ENCODE measurements at places on chromosomes 4 and X.

GRCh38 chr4:176320340-176320975, 692 bp downstream of the SPCS3 start:
- peak; percentile 86 for DNase-seq

DNA sequence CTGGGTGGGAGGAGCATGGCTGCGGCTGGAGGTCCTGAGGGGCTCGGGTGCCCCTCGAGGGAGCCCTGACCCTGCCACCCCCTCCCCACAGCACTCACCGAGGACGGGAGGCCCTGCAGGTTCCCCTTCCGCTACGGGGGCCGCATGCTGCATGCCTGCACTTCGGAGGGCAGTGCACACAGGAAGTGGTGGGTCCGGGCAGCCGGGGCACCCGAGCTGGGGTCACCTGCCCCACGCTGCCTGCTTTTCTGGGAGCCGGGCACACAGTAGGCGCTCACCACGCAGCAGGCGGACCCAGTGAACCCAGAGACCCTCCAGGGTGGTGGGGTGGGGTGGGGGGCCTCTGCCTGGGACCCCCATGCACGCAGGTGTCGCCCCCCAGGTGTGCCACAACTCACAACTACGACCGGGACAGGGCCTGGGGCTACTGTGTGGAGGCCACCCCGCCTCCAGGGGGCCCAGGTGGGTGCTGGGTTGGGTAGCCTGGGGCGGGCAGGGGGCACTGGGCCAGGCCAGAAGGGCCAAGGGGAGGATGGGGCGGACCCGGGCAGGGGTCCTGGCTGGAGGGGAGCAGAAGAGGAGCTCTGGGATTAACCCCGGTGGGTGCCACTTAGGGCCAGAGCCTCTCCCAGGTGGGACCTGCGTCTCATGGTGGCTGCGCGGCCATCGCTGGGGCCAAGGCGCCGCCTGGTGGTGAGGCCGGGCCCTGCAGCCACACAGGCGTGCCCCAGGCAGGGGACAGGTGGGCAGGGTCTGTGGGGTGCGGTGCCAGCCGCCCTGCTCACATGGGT, 1.4 kb downstream of the HGFAC start:
- peak; percentile 48 for DNase-seq

- no peak for DNase-seq
Measured at GRCh38 chr4:65508168-65508567, 162.1 kb downstream of the EPHA5 start.

GRCh38 chr4:4386296-4386735, 586 bp upstream of the NSG1 start:
- DNase-seq, result peak; percentile 25

GRCh38 chrX:71366674-71367256, 608 bp downstream of the TAF1 start:
- peak; percentile 27 for DNase-seq

DNA sequence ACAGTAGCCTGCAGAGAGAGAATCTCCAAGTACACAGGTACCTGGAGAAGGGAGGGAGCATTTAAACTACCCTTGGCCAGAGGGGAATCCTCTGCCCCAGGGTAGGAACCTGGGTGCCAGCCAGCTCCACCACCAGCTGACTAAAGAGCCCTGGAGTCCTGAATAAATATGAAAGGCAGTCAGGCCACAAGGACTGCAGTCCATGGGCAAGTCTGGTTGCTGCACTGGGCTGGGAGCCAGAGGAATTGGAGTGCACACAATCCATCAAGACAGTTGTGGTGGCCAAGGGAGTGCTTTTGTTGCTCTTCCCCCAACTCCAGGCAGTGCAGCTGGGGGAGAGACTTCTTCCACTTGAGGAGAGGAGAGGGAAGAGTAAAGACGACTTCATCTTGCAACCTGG, 172.5 kb downstream of the HNRNPD start:
- DNase-seq, result no peak

- no peak for DNase-seq
Measured at GRCh38 chr4:20176881-20177280, 74.8 kb upstream of the SLIT2 start.

DNA sequence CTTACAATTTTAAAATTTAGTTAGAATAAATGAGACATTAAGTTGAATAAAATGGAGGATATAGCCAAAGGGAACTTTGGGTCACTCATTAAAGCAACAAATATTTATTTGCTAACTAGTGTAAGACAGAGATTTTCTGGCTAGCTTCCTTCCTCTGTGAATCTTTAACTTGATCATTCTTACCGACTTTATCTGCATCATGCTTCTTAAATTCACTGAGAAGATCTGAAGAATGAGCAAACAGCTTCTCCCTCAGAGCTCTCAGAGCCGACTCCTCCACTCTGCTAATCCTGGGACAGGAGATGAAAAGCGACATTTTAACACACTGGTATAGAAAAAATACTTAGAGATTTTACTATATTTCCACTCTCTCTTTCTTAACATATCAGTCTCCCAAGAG, 35.1 kb downstream of the PPEF2 start:
- DNase-seq, result no peak

DNA sequence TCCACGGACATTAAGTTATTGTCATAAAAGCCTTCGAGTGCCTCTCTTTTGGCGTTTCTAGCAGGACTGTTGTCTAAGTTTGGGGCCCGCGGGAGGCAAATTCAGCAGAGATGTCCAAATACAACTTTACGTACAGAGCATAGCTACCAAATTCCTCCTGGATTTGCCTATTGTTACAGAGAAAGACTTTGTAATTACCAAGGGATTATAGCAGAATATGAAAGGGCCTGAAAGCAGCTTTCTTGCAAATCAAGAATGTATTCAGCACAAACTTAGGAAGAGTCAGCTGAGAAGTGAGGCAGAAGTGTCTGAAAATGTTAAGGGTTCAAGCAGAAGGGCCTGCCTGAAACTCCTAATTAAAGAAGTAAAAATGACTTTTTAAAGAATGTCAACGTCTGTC, 1053.5 kb upstream of the TENM3 start:
- no peak for DNase-seq

DNA sequence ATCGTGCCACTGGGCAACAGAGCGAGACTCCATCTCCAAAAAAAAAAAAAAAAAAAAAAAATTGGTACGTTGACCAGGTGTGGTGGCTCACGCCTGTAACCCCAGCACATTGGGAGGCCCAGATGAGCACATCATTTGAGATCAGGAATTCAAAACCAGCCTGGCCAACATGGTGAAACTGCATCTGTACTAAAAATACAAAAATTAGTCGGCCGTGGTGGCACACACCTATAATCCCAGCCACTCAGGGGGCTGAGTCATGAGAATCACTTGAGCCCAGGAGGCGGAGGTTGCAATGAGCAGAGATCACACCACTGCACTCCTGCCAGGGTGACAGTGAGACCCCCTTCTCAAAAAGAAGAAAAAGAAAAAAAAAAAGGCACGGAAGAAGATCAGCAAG, 24.5 kb downstream of the RBMX start:
- no peak for DNase-seq

DNA sequence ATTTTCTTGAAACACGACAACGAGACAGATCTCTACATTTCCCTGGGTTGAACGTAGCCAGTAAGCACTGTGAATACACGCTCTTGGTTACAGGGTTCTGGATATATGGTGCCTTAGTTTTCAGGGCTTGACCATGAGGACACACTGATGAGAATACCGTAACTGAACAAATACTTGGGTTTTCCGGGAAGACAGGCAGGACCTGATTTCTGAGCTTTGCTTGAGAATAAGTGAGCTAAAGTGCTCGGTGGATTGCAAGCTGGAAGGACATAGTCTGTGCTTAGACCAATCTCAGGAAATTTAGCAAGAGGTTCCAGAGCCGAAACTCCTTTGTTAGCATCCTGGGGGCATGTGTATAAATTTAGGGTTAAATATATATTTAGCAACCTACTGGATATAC, 876 bp upstream of the TACR3 start:
- no peak for DNase-seq

DNA sequence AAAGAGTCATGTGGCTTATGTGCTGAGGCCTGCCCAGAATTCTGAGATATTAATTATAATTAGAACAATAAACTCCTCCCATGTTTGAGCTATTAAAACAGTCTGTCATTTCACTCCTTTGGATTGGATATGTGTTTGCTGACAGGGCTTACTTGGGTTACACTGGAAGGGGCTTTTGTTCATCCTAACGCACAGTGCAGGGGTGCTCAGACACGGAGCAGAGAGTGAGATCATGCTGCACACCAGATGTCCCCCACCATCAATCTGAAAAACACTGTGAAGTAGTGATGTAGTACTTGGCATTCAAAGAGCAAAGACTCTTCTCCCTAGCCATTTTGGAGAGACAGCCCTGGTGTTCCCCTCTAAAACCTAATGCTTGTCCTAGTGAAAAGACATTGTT, 24.1 kb upstream of the SMIM10L2A start:
- no peak for DNase-seq

GRCh38 chr4:148094149-148094548, 348.1 kb downstream of the NR3C2 start:
- DNase-seq, result no peak

DNA sequence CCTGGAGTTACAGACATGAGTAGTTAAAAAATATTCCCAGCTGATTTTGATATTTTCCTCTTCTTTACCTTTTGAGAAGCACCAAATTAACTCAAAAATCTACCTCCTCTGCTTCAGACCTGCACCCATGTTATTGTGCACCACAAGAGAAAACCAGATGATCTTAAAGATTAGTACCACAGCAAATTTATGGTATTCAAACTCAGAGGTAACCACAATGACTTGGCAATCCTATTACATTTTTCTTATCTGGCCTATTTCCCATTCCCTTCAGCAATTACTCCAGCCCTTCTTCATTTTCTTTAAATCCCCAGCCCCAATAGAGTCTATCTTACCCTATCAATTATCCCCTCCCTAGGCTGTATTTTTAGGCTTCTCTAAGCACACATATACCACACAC, 535.1 kb downstream of the FAT4 start:
- peak; percentile 41 for DNase-seq

DNA sequence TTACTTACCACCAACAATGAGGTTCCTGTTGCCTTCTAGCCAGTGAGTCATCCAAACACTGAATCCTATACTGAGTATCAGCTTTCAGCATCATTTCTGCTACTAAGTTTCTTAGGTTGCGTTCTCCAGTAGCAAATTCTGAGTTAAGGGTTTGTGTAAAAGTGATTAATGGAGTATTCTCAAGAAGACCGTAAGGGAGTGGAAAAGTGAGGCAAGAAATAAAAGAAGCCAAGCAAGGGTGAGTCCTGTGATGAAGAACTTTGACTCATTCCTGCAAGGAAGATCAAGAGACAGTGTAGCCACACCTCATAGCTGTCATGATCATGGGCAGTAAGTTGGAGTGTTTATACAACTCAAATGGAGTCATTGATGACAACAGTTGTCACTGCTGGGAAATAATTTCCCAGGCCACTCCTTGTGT, 446.2 kb downstream of the RAPGEF2 start:
- DNase-seq, result no peak

GRCh38 chr4:53777244-53777984, 186.1 kb upstream of the LNX1 start:
- DNase-seq, result no peak

DNA sequence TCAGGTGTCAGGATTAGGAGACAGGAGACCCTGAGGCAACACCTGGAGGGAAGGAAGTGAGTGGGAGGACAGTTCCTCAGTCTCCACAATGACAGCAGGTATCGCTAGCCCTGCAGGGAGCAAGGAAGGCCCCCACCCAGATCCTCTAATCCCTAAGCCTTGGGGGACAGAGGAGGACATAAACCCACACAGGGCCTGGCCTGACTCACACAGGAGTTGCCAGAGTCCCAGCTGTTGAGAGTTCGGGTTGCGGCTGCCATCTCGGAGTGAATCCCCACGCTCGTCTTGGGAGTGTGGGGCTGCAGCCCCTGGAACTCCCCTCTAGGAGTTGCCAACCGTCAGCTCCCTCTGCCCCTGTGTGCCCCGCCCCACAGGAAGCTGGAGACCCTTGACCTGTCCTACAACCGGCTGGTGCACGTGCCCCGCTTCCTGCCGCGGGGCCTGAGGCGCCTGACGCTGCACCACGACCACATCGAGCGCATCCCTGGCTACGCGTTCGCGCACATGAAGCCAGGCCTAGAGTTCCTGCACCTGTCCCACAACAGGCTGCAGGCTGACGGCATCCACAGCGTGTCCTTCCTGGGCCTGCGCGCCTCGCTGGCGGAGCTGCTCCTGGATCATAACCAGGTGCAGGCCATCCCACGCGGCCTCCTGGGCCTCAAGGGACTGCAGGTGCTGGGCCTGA, 9.2 kb upstream of the BGN start:
- DNase-seq, result no peak

DNA sequence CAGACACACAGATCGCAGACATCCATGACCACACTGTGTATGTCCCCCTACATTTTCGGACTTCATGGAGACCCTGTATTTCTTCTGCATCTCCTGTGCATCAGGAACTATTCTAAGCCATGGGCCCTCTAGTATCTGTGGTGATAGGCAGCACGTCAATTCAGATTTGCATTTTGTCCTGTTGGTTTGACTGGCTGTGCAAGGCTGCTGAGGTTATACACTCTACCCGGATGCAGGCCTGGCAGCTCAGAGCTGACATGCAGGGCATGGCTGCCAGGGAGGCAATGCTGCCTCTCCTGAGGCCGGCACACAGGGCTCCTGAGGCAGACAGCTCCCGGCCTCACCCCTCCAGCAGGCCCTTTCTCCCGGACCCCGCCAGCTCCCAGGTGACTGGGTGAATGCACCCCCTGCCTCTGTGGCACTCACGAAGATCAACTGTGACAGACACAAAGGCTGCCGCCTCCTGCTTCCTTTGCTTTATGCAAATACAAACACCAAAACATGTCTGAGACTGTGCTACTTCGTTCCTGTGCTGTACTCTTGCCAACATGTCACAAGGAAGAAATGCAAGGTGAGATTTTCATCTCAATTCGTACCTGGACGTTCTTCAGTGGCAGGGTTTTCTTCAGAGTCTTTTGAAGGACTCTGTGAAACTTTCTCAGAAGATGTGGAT, 51.0 kb downstream of the NSG1 start:
- DNase-seq, result no peak

Measured in hematopoietic multipotent progenitor cell treated with erythropoietin and hydrocortisone succinate and interleukin-3 and kit ligand, for 8 days (in vitro differentiated cells).